Stimulated activated CD4-positive, alpha-beta T cell treated with anti-CD3 and anti-CD28 coated beads, Interleukin-1b, Interleukin-23, amount 100 ng/mL, for 48 hours (primary cell): ENCODE measurements at places on chromosomes 5 and 9.

GRCh38 chr5:168683247-168683926, 104.2 kb upstream of the PANK3 start:
- peak; percentile 53 for DNase-seq

GRCh38 chr9:134730011-134730760, 88.6 kb downstream of the COL5A1 start:
- DNase-seq: no peak

DNA sequence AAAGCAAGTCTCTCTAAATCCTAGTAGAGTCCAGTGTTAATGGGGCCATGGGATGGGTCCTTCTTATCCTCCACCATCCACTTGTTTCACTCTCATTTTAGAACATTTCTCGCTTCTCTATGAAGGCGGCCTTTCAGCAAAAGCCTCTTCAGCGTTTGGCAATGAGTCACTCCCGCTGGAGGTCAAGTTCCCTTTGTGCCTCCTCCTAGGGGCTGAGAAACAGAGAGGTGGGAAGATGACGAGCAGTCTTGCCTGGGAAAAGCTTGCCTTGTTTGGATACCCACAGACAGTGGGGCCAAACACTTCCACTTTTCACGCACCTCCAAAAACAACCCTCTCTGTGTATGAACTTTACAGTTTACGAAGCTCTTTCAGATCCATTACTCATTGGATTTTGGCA, 168.8 kb downstream of the GABBR2 start:
- DNase-seq: no peak

DNA sequence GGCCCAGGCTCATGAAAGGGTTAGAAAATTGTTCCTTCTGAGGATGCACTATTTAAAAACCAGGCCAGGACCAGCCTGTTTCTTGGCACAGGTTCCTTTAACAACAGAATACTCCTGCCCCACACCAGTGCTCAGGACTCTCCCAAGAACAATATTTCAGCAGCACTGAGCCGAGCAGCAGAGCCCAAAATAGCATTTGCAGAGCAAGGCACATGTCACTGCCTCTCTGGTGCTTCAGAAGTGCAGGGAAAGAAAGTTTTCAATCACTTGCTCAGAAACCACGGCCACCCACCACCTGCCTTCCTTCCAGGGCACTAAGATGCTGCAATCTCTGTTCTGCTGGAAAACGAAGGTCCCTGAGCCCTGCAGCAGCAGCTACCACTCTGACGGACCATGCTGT, 77.6 kb downstream of the SIL1 start:
- no peak for DNase-seq

DNA sequence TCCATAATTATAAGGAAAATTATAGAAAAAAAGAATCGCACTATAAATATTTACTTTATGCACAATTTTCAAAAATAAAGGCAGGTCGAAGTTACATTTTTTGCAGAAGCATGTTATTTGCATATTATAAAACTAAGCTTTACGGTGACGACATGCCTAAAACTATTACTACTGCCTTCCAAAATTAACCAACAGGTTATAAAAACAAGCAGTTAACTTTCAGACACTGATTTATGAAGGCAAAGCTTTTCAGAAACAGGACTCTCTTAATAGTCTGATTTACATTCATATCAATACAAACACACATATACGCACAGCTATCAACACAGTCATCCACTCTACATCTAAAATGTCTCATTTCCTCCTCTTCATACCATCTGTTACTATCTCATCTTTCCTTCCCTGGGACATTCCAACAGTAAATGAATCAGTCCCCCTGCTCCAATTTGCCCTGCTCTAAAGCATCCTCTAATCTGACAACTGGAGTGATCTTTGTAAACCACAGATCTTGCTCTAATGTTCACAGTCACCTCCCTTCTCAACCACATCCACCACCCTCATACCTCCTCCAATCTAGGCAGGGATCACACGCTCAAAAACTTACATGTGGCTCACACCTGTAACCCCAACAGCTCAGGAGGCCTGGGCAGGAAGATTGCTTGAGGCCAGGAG, 21.6 kb downstream of the FBXW11 start:
- peak; percentile 62 for DNase-seq

- DNase-seq: no peak
Observed at GRCh38 chr5:59342181-59342580, 551.3 kb downstream of the PDE4D start.

- no peak for DNase-seq
Observed at GRCh38 chr9:135901826-135902225, 5.5 kb downstream of the CAMSAP1 start.

- no peak for DNase-seq
Observed at GRCh38 chr5:120532835-120533234, 68.7 kb downstream of the PRR16 start.

- no peak for DNase-seq
Observed at GRCh38 chr5:168011096-168011495, 280.3 kb upstream of the WWC1 start.

DNA sequence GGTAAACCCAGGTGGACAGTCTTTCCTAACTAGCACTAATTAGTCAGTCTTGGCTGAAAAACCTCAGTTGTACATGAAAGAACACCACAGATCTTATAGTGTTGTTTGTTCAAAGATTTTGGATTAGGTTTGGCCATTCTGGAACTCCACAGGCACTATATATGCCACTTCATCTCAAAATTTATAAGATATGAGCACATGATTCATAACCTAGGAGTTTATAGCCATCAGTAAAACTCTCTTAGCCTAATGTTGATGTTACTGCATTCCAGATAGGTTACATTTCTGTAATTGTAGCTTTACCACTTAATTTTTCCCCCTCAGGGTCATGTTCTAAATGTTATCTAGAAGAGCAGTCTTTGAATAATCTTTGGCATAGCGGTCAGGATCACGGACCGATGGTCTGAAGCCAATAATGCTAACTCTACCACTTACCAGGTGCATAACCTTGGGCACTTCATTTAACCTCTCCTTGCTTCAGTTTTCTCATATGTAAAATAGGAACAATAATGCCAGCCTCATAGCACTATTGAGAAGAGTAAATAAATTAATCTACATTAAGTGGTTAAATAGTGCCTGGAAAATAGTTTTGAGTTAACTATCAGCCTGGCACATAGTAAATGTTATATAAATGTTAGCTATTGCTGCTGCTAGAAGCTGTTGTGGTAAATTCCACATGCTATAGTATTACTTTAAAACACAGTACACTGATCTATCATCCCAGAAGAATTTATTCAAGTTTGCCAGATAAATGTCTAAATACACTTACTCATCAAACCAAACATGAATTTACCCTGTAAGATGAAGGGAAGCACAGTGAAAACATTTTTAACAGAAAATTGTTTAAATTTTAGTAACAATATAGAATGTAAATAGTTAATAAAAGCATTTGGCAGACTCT, 743.9 kb downstream of the NR2F1-AS1 start:
- DNase-seq: no peak

GRCh38 chr9:108621991-108622855, 233.6 kb downstream of the ACTL7B start:
- no peak for DNase-seq

GRCh38 chr9:127873886-127874285, 3.6 kb downstream of the AK1 start:
- DNase-seq: no peak

DNA sequence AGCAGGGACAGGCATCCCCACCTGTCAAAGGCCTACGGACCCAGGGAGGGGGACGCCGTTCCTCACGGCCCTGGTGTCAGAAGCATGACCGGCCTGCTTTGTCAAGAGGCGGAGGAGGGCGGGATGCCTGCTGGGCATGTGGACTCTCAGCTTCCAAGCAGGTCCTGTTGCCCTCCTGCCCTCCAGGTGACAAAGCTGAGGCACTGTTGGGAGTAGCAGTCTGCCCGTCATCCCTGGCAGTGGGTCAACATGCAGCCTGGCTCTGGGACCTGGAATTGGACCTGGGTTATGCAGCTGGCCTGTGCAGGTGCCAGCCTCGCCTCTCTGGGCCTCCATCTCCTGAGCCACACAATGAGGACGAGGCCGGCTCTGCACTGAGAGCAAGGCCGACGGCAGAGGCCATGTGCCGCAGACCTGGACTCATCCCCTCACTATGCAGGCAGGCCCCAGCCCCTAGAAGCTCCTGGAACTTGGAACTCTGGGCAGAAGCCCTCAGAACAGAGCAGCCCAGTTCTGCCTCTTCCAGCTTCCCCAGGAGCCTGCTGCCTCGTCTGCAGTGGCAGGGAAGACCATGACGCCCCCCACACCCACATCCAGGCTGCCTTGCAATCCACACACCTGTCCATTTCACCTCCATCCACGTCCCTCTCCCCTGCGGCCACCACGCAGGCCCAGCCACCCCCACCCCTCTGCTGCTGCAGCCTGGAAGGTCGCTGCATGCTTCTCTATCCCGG, 20.8 kb upstream of the FCN1 start:
- no peak for DNase-seq

DNA sequence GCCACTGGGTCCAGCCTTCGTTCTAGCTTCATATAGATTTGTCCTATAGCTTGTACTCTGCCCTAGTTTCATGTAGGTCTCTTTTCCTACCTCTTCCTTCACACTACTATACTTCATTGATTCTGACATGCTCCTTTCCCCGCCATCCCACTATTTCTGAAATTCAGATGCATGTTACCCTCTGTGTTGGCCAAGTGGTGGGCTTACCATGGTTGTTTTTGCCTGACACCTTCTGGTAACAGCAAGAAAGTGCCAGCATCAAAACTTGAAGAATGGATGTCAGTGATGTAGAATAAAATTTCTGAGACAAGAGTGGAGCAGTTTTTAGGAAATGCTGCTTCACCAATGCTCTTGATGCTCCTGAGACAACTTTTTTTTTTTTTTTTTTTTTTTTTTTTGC, 19.5 kb upstream of the SERINC5 start:
- no peak for DNase-seq

DNA sequence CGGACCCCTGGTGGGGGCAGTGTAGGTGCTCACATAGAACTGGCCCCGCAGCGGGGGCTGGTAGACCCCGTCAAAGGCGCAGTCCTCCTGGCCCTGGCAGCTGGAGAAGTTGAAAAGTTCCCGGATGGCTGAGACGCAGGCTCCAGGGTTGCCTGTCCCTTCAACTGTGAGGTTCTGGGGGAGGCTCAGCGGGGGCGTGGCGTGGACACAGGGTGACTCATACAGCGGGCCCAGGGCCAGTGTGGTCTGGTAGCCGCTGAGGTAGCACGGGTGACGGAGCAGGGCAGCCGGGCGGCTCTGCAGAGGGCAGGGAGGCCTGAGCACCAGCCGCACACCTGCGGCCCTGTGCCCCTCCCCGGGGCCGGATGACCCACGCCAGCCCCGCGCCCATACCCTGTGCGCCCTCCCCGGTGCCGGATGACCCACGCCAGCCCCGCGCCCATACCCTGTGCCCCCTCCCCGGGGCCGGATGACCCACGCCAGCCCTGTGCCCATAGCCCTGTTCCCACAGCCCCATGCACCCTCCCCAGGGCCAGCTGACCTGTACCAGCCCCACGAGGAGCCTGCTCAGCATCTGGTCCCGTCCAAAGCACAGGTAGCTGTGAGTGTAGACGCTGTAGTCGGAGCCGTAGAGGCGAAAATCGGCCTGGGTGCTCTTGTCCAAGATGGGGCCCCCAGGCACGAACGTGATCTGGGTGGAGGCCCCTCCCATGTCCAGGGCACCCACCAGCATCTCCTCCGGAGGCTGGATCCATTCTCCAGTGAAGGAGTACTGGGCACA, 5.0 kb downstream of the ENTPD8 start:
- no peak for DNase-seq

GRCh38 chr5:167546270-167546669, 745.2 kb upstream of the WWC1 start:
- DNase-seq: no peak

DNA sequence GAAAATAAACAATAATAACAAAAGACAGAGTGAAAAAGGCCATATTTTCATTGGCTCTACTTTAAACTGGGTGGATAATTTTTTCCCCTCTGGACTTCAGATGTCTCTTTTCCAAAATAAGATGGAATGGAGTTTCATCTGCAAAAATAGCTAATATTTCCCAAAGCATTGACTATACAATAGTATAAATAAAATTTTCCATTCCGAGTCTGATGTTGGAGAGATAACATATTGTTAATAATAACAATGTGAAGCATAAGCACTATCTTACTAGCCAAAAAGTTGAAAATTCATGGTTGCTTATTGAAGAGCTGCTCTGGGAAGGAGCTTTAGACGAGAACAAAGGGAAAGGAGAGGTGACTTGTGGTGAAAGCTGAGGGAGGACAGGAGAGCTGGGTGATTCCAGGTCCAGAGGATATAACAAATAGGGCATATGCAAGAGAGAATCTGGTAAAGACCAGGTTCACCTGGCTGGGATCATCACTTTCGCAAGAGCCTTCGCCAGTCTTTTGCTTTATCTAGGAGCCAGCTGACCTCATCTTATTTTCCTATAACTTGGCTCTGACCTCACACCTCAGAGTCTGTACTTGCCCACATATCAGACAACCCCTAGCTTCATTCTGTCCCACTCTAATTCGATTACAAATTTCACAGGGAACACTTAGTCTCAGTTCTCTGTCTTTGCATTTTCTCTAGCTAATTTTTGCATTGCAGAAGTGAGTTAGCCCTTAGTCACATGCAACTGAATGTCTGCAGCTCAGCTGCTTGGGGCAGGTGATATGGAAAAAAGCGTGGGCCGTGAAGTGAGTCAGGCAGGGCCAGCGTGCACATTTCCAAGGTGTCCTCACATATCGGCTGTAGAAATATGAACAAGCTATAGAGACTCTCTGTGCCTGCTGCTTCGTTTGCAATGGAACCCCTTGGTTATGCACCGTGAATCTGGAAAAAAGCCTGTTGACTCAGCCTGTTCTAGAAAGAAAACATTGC, 7.6 kb upstream of the ZNF474 start:
- peak; percentile 28 for DNase-seq

GRCh38 chr5:124519396-124519795, 227.0 kb downstream of the ZNF608 start:
- no peak for DNase-seq

GRCh38 chr5:109992264-109992915, 302.7 kb downstream of the MAN2A1 start:
- DNase-seq: no peak

DNA sequence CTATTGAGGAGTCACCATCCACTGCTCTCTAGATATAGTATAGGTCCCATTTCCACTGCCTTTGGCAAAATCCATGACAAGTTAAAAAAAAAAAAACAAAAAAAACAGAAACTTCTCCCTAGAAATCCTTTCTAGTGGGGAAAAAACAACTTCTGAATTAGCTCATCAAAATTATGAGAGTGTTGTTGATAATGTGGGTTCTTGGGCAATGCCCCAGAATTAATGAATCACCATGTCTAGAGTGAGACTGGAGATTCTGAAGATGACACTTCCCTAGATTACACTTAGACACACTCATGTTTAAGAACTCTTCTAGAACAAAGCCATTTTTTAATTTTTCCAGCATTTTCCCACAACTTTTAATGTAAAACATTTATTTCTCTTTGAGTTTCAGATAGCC, 728.0 kb upstream of the C9orf72 start:
- DNase-seq: no peak

GRCh38 chr9:108553111-108553635, 302.6 kb downstream of the ACTL7B start:
- DNase-seq: no peak

- no peak for DNase-seq
Observed at GRCh38 chr9:61673247-61673646, 483.4 kb downstream of the SPATA31A7 start.

GRCh38 chr5:142006363-142007236, 6.2 kb downstream of the GNPDA1 start:
- DNase-seq: peak; percentile 61

GRCh38 chr5:147935032-147935431, 28.7 kb upstream of the C5orf46 start:
- no peak for DNase-seq

GRCh38 chr9:77910194-77910621, 121.4 kb downstream of the GNAQ start:
- no peak for DNase-seq

GRCh38 chr5:99320436-99320835, 391.6 kb upstream of the CHD1 start:
- DNase-seq: no peak
